ENCODE measurements at places on chromosomes 2 and 18.

GRCh38 chr2:216408426-216409290 is 3.6 kb upstream of the SMARCAL1 start:
- no peak for DNase-seq

DNA sequence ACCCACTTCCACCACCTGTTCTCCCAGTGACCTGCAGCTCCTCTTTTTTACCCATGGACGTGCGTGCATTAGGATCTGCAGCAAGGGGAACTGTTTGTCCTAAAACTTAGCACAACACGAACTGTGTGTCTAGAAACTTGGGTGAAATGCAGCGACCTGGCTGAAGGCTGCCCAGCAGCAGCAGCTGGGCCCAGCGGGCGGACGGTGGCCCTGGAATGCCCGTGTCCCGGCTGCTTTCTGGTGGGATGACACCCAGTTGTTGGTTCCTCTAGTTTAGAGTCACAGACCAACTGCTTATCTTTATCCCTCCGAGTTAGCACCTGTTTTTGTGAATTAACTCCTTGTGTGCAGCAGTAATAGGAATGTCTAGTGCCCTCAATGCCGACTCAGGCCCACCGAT is 61.9 kb upstream of the PXDN start:
- no peak for DNase-seq

- peak; percentile 81 for DNase-seq
These were observed 69.9 kb upstream of the ITGB6 start for GRCh38 chr2:160269803-160270570.

DNA sequence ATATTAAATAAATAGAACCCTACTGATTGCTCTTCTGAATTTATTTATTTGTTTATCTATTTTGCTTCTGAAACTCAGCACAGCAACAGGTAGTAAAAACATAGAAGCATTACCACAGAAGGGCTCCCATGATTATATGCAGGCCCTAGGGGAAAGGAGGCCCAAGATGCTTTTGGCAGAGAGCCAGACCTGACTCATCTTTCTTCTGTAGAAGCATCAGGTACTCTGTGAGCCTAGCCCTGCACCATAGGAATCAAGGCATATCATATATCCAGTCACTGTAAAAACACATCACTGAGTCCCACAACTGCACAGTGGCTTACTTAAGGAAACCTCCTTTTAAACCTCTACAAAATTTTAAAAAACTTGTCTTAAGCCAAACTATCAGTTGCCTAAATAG is 1.8 kb downstream of the SCN9A start:
- DNase-seq: no peak

DNA sequence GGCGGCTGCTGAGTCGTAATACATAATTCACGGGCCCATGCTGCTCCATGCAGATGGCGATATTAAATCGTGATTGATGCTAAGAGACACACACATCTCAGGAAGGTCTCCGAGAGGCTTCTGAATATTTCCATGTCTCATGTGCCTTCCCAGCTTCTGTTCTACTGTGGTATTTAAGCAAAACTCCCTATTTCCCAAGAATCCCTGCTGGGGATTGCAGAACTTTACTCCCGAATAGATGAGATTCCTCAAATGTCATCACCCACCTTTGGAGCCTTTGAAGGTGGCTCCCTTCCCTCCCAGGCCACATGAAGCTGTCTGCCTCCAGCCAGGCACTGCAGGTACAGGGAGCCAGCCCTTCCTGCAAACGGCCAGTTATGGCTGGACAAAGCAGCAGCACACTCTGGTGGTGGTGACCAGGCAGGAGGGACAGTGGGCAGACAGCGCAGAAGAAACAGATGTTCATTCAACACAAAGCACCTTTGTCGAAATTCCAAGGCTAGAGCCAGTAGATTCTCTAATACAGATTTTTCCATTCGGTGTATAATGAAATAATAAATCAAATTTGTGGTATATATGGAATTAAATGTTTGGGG is 14.1 kb downstream of the NRP2 start:
- peak; percentile 86 for DNase-seq

- no peak for DNase-seq
These were observed 81.7 kb upstream of the CTAGE1 start for GRCh38 chr18:22499421-22499820.

DNA sequence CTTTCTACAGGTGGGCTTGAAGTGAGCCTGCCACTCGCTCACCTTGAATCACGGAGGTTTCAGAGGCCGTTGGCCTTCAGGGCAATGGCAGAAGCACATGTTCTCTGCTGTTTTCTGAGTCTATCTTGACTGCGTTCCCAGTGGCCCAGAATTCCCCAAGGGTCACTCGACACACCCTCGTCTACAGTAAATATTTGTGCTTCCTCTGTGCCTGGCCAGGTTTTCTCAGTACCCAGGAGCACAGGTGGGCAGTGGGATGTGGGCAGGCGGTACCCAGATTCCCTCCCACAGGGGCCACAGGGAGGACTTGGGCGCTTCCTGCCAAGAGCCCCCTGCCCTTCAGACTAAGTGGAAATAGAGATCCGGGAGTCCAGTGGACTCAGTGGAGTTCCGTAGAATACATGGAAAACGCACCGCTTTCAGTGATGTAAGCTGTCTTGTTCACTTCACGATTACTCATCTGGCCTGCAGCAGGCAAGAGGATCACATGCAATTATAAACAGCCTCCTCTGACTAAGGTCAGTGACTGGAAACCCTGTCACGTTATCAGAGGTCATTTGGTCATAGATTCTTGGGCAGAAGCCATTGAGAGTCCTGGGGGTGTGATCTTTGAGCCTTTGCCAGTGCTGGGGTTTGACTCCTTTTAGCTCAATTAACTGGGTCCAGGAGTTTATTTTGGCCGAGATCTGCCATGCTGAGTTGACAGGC is 179.8 kb downstream of the NEDD4L start:
- DNase-seq: no peak

DNA sequence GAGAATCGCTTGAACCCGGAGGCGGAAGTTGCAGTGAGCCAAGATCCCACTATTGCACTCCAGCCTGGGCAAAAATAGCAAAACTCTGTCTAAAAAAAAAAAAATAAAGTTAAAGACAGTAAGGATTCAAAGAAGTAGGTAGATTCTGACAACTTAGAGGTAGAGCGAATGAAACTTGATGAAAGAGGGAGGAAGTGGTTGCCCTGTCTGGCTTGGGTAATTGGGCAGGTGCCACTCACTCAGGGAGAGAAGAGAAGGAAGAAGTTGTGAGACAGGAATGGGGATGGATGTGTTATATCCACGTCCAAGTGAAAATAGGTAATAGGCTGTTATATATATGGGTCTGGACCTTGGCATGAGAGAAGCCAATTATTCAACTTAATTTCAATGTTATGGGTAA is 26.3 kb downstream of the NDC80 start:
- DNase-seq: no peak

- no peak for DNase-seq
These were observed 678.3 kb upstream of the ID2 start for GRCh38 chr2:8003462-8004075.

DNA sequence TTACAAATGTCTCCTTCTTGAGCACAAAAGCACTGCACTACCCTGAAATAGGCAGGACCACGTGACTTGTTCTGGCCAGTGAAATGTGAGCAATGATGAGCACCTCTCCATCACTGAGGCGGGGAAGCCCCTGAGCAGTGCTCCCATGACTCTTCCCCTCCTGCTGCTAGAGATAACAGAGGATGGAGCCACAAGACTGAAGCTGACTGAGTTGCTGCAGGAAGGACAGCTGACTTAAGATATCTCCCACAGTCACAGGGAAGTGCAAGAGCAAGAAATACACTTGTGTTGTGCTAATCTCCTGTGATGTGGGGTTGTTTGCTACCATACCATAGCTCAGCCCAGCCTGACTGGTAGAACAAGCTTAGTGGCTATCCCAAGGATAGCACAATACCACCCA is 38.7 kb downstream of the STK39 start:
- no peak for DNase-seq

- DNase-seq: no peak
These were observed 48.2 kb downstream of the COL4A4 start for GRCh38 chr2:227115761-227116160.

- DNase-seq: no peak
These were observed 34.9 kb downstream of the NTSR2 start for GRCh38 chr2:11635141-11635540.

- no peak for DNase-seq
These were observed 441.4 kb downstream of the PARD3B start for GRCh38 chr2:204986641-204987040.

GRCh38 chr2:138730497-138731030 is 49.6 kb downstream of the NXPH2 start:
- DNase-seq: no peak

- DNase-seq: no peak
These were observed 519.4 kb downstream of the TDRD15 start for GRCh38 chr2:21643180-21643579.

DNA sequence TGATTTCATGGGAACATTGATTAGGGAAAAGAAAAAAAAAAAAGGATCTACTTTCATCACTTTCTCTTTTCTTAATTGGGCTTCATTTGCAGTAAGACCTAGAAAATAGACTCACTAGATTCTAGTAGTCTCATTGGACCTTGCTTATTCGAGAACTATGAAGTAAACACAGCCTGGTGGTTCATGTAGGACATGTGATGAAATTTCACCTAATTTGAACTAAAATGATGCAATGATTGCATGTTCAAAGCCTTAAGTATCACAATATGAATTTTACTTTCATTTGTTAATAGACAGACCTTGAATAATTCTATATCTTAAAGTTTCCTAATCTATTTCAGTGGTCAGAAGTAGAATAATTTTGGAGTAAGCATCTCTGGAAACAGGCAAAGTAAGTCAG is 688.9 kb upstream of the NRXN1 start:
- DNase-seq: no peak

- DNase-seq: no peak
These were observed 20.6 kb downstream of the SERTAD2 start for GRCh38 chr2:64632835-64633819.

DNA sequence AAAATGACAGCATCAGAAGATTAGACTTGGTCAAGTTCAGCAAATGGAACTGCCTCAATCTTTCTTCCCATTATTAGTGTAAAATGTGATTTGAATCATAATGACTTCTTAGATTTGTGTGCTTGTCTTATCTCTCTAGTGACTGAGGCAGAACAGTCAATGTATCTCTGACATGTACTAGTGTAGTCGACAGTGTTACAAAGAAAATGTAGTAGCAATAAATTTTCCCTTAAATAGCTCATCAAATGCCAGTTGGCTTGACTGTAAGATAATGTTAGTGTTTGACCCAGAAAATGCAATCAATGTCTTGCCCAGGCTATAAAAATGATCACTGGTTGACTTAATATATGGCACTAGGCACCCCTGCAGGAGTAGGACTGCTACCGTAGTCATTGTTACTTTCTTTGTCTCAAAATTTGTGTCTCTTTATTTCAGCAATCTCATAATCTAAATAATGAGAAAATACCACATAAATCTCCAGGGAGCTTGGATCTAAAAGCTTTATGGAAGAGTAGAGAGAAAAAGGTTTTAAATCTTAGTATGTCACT is 1336.7 kb downstream of the DPP10 start:
- no peak for DNase-seq

- no peak for DNase-seq
These were observed 31.4 kb upstream of the ZNG1B start for GRCh38 chr2:113406114-113406513.

DNA sequence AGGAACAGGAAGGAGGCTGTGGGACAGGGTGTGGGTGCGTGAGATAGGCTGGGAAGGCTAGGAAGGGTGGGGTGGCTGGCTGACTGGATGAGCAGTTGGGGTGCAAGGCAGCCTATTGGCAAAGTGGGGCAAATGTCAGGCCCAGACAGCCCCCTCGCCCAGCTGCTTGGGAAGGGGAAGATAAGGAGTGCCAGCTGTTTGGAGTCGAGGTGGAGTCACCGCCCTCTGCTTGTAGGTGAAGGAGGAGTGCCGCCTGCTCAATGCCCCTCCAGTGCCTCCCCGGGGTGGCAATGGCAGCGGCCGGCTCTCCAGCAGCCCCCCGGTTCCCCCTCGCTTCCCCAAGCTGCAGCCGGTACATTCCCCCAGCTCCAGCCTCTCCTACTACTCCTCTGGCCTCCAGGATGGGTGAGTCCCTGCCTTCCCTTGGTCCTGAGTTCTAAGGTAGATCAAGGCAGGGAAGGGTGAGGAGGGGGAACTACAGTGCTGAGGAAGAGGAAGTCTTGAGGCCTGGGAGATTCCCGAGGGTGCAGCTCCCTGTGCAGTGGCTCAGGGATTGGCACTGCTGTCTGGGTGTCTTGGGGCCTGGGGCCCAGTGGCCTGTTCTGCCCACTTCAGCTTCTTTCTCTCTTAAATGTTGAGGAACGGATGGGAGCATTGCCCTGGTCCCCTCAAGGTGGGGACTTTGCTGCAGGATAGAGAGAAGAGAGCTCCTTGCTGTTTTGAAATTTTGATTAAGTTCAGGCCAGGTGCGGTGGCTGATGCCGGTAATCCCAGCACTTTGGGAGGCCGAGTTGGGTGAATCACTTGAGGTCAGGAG is 13.3 kb downstream of the GAREM2 start:
- DNase-seq: no peak

DNA sequence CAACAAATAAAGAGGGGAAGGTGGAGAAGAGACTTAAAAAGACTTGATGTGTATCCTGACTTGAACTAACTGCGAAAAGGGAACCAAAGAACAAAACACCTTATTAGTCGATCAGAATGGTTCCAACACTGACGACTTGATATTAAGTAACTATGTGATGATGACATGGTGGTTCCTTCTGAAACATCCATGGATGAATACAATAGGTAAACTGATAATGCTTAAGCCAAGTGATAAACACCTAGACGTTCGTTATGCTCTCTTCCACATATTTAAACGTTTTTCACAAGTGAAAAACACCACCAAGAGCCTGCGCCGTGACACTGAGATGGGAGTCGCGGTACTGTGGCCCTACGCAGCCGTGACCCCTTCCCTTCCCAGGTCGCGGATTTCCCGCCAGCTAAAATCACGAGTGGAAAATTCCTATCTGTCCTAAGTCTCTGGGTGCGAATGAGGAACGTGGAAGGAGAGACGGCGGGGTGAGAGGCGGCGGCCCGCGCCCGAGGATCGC is 797 bp downstream of the TTC32 start:
- DNase-seq: peak; percentile 8

DNA sequence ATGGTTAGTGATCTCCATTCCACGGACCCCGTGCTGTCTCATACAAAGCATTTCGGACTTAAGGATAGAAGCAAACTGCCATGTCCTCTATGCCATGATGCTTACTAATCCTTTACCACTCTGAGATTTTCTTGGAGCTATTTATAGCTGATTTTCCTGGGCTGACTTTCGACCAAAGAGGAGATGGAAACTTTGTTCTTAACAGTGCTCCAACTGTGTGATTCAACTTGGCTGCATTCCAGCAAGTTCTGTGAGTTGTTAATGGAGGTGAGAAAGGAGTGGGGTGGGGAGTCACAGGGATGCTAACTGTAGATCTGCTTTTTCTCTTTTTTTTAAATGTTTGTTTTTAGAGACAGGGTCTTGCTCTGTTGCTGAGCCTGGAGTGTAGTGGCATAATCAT is 45.5 kb upstream of the MSH2 start:
- DNase-seq: no peak
